ENCODE measurements at places on chromosomes 5 and 9. TPM values are rescaled to one million over a fixed set of nuclear protein-coding genes. Genes with fewer than 3 reads are reported as not detected.

The GABRA6 gene
- not detected for total RNA-seq

The STPG3 gene
- not detected for total RNA-seq

The ANKRD34B gene
- not detected for total RNA-seq

The ELOVL7 gene
- 0.60 TPM for total RNA-seq

The DCTN3 gene
- total RNA-seq = 31.4 TPM

- peak; percentile 83 for DNase-seq
Observed at GRCh38 chr5:111072949-111073682, 1.6 kb downstream of the TSLP start.

DNA sequence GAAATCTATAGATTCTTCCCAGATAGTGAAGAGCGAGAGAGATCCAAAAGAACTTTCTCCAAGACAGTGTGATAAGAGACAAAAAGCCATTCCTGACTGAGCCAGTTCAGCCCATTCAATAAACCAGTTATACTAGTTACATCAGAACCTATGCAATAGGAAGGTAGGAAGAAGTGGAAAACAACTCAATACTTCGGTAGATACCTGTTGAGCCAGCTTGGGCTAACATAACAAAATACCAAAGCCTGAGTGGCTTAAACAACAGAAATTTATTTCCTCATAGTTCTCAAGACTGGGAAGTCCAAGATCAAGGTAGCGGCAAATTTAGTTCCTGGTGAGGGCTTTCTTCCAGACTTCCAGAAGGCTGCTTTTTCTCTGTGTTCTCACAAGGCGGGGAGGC is 214.5 kb upstream of the GRAMD2B start:
- no peak for DNase-seq

DNA sequence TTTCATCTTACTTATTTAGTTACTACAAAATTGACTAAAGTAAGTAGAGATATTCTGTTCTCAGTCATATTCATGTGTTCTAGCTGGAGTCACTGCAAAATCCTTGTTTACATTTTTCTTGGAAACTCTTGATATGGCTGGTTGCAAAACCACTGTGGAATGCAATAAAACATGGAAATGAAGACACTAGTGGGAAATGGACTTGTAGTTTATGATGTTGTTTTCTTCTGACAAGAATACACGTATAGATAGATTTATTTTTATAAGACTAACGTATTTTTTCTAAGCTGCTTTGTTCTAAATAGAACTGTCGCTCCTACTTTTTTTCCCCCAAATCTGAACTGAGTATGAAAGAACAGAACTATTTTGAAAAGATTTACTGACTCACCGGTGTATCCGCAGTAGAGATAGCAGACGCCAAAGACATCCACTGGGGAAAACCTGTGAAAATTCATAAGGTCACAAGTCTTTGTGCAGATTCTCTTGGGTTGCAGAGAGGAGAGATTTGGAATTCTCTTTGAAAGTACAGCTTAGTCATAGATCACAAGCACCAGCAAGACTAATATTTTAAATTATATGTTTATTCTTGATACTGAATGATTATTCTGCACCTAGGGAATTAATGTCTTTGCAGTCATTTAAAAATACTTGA is 119.6 kb upstream of the TAF11L2 start:
- DNase-seq = no peak
